ENCODE measurements at places on chromosomes 7 and 10. TPM values are rescaled to one million over a fixed set of nuclear protein-coding genes. Genes with fewer than 3 reads are reported as not detected.

MYO3A gene
- 3.3 TPM for total RNA-seq

DNA sequence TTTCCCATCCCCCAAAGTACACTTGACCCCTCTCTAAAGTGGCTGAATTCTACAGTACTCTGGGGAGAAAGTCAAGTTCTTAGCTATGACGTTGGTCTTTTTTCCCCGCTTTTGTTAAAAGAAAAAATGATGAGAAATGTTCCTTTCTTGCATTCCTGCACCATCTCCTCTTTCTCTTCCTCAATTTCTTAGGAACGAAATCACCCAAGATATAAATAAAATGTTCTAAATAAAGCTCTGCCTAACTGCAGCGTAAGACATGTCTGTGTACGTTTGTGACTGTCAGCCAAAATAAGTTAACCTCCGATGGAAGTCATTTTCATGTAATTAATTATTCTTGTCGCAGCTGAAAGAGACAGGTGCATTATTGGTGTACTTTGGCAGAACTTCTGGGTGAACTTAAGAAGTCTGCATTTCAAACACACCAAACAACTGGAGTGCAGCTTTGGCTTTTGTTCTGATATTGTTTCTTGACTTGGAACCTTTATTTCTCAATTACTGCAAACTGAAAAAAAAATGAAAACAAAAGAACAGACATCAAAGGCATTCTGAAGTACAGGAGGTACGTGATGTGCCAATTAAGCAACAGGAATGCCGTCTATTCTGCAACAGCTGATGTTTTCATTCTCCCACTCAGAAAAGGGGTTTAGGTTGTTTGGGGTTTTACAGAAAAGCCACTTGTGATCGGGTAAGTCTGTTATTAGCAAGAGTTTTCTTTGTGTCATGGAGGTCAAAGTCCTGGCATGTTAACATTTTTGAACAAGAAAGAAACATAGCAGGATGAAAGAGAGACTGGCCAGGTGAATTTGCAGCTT, 82.4 kb upstream of the SDK1 start:
- DNase-seq: peak; percentile 40

DNA sequence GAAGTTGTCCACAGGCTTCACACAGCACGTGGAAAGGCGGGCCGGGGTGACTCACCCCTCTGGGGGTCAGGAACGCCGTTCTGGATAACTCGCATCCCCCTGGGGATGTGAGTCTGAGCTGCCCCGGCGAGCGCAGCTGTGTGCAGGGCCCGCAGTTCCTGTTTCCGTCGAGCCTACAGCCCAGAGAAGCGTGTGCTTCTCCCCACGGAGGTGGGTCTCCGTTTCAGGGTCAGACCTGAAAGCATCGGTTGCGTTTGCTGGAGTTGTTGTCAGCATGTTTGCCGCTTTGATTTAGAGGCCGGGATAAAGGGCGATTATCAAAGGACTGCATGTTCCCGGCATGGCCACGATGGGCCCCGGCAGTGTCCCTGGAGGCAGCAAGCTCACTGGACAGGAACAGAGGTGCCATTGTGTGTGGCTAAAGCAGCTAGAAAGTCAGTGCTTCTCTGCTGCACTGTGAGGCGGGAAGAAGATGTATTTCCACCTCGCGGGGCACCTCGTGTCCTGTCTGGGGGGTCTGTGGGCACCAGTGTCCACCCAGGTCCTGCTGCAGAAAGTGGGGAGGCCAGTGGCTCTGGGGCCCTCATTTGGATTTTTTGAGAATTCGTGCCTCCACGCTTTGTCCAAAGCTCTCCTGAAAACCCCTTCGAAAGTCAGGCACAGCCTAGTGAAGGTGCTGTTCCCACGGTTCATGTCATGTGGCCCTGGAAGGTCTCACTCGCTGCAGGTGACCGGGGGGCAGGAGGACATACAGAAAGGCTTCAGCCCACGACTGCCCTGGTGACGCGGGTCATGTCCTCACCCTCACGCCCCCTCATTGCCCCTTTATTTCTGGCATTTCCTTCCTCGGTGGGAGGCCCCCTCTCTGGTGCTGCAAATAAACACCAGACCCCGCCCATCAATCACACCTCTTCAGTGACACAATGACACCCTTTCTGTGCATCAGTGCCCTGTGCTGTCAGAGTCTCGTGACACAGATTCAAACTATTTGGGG, 27.4 kb upstream of the GDI2 start:
- DNase-seq: peak; percentile 54

OPN4 gene
- not detected for total RNA-seq

BCCIP gene
- total RNA-seq: 39.8 TPM

ARMC3 gene
- 7.0 TPM for total RNA-seq

DNA sequence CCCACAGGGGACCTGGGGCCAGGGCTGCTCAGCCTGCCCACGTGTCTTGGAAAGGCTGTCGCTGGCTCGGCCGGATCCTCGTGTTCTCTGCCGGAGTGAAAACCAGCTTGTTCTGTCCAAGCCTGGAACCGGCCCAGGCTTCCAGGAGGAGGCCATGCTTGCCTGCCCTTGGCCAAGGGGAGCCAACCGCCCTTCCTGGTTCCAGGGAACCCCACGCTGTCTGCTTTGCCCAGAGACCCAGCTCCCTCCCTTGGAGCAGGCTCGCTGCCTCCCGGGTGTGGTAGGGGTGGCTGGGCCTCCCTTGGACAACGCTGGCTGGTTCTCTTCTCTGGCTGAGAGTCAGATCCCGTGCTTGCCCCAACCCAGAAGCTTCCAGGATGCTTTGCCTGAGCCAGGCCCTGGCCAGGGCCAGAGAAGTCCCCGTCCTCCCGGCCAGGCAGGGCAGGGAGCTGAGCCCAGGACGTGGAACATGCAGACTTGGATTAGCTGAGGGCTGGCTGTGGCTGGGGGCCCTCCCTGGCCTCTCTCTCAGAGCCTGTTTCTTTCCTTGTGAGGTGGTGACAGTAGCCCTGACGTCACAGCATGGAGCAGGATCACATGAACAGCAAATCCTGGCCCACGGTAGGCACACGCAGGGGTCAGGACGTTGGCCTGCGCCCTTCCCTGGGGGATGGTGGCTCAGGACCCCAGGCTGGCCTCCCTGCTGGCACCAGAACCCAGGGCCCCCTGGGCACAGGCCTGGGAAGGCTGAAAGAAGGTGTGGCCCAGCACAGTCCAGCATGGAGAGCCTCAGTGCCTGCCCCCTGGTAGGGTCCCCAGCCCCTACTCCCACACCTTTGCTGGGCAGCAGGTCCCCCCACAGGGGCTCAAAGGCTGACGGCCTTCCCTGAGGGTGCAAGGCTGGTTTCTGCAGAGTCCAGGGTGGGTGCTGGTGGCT, 67.5 kb downstream of the PWWP2B start:
- DNase-seq: peak; percentile 52

GRCh38 chr7:41942468-41943093, 239.7 kb upstream of the INHBA start:
- no peak for DNase-seq

DNA sequence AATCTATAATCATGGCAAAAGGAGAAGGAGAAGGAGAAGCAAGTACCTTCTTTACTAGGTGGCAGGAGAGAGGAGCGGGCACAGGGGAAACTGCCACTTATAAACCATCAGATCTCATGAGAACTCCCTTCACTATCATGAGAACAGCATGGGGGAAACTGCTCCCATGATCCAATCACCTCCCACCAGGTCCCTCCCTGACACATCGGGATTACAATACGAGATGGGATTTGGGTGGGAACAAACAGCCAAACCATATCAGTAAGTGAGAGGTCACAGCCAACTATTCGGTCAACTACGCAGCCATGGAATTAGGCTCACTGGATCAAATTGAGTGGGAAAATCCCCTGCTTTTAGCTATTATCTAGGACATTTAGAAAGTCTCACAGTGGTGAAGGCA, 54.2 kb upstream of the STEAP1B start:
- no peak for DNase-seq

PRKCQ gene
- total RNA-seq: 6.2 TPM

HTRA1 gene
- 166 TPM for total RNA-seq

- DNase-seq: no peak
Observed at GRCh38 chr7:129958643-129959470, 6.1 kb upstream of the UBE2H start.

DNA sequence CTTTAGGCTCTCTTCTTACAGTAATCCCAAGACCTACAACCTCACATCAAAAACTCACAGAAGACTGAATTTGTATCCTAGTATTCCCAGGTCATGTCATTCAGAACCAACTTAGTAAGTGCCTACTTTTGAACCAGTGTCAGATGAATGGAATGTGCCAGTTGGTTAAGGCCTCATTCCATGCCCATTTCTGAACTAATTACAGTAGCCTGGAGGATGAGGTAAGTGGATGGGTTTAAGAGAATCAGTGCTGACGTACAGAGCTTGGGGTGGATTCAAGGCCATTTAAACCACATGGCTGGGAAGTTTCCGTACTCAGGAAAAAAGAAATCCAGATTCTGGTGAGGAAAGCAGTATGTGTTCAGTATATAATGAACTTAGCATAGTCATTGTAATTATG, 21.9 kb upstream of the FOXP2 start:
- DNase-seq: no peak

SLC26A5 gene
- total RNA-seq: 0.44 TPM

GRCh38 chr7:64879800-64880199, 23.3 kb upstream of the ZNF273 start:
- DNase-seq: no peak

HABP2 gene
- total RNA-seq: 0.50 TPM
